ENCODE measurements at places on chromosomes 2 and 18. TPM values are rescaled to one million over a fixed set of nuclear protein-coding genes. Genes with fewer than 3 reads are reported as not detected.

The SERPINB4 gene
- not detected for total RNA-seq

The PIEZO2 gene
- 4.1 TPM for total RNA-seq

The CNGA3 gene
- not detected for total RNA-seq

The PPP1R1C gene
- total RNA-seq, result 1.4 TPM

The TCF23 gene
- 0.06 TPM for total RNA-seq

The TACR1 gene
- 0.28 TPM for total RNA-seq

The BCL2 gene
- total RNA-seq, result 2.6 TPM

The TUBA3E gene
- not detected for total RNA-seq

The CNTNAP5 gene
- total RNA-seq, result 0.96 TPM

The KCNJ3 gene
- 2.2 TPM for total RNA-seq

The MRO gene
- total RNA-seq, result 4.9 TPM

The ACMSD gene
- total RNA-seq, result 0.53 TPM

The ANO7 gene
- total RNA-seq, result 2.3 TPM
